ENCODE measurements at places on chromosomes 6 and 20. TPM values are rescaled to one million over a fixed set of nuclear protein-coding genes. Genes with fewer than 3 reads are reported as not detected.

- no peak for DNase-seq
Observed at GRCh38 chr20:7358670-7359069, 581.6 kb downstream of the HAO1 start.

Gene FRK
- total RNA-seq: 0.59 TPM

DNA sequence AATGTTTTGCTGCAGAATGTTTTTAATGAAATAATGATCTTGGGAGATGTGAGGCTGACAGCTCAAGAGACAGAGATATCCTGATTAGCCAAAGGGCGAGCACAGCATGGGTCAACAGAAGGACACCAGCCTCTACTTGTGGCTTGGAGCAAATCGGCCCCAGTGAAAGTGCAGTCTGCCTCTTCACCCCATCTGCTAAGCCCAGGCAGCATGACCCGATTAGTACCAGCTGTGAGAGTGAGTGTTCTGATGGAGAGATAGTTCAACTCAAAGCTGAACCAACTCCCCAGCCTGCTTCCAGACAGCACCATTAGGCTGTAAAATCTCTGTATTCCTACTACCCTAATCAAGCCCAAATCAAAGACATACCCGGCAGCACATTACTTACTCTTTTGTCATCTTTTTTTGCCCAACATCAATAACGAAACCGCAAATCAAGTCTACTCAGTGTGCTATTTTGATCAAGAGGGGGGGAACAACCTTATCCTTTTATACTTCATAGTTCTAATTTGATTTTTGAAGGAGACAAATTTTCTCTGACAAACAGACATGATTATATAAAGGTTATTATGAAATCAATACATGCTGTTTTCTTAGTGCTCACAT lies 514.1 kb upstream of the NRSN1 start:
- DNase-seq: peak; percentile 15

Gene DDR1
- total RNA-seq: 221 TPM

Gene BANF2
- not detected for total RNA-seq

GRCh38 chr20:38196076-38196475 lies 31.0 kb upstream of the TGM2 start:
- DNase-seq: no peak

Gene RIPOR2
- total RNA-seq: 6.2 TPM

Gene SIGLEC1
- 0.42 TPM for total RNA-seq

- no peak for DNase-seq
Observed at GRCh38 chr6:90819483-90819882, 232.6 kb upstream of the MAP3K7 start.

- peak; percentile 31 for DNase-seq
Observed at GRCh38 chr6:10759312-10759839, 11.8 kb downstream of the TMEM14B start.

GRCh38 chr20:37977786-37978185 lies 55.5 kb downstream of the TTI1 start:
- DNase-seq: peak; percentile 49

DNA sequence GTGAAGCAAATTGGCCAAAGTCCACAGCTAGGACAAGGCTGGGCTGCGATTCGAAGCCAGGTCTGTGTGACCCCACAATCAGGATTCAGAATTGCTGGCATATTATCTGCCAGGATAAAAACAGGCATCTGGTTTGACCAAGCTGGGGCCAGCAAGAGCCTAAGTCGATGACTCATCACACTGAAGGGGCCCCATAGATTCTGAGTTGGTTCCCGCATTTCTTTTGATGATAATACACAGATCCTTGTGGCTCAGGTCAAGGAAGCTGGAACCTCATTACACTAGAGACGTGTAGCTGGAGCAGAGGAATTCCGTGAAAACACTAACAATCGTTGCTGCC lies 6.5 kb downstream of the KCNB1 start:
- DNase-seq: no peak

Gene EPPIN
- not detected for total RNA-seq

- DNase-seq: no peak
Observed at GRCh38 chr6:22068561-22069305, 228.1 kb downstream of the PRL start.

DNA sequence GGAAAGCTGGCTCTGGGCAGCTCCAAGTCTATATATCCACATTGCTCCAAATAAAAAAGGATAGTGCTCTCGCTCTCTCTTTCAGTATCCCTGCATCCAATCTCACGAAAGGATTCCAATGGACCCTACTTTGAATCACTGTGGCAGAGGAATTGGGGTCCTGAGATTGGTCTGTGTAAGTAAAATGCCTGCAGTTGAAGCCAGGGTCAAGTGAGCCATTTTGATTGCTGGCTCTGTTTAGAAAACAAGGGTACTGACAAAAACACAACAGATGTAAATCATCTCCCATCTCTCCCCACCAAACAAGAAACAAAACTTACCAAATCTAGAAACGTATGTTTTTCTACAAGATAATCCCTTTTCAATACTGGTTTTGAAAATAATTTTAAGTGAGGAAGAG lies 45.6 kb downstream of the RSPO3 start:
- DNase-seq: no peak

Gene TCF21
- 0.07 TPM for total RNA-seq

DNA sequence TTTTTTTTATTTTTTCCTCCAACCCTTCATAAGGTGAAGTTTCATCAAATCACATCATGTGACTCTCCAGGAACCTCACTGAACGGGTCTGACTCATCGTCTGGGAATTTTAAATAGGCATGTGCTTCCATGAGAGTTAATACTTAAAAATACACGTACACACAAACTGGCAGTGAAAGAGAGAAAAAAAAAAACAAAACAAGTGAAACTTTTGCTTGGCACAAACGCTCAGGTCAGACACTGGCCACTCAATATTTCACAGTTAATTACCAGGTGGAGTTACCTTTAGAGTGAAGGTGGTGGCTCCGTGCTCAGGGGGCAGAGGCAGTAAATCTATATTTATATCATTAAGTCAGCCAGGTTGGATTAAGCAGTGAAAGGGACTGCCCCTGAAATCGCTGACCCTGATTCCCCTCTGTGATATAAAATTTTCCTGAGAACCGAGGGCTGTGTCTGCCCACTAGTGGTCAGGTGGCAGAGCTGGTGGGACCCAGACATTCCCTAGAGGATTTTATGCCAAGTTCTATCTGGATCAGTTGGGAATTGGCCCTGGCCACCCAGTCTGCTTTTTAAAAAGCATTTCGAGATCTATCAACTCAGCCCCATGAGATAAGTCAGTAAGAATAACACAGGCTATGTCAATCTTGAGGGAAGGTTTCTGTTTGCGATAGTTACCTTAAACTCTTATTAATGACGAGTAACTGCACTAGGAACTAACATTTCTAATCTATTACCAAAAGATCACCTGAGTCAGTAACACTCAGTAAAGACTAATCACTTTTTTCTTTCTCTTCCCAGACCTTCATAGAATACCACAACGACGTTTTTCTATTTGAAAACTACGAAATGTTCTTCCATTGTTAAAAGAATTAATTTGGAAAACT lies 259.1 kb downstream of the HDGFL1 start:
- DNase-seq: peak; percentile 43

DNA sequence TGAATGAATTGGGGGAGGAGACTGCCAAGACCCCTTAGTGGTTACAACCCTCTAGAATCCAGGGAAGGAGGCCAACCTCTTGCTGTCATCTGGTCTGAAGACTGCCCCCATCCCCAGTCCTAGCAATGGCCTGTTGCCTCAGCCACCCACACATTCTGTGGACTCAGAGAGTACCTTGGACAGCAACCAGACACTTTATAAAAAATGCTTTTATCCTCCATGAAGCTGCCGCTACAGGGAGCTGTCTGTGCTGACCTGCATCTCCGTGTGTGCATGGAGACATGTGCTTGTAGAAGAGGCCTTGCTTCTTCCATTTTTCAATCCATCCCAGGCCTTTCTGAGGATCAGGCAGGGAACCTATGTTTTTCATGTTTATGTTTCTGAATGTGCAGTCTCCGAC lies 15.2 kb downstream of the CDH22 start:
- DNase-seq: no peak

DNA sequence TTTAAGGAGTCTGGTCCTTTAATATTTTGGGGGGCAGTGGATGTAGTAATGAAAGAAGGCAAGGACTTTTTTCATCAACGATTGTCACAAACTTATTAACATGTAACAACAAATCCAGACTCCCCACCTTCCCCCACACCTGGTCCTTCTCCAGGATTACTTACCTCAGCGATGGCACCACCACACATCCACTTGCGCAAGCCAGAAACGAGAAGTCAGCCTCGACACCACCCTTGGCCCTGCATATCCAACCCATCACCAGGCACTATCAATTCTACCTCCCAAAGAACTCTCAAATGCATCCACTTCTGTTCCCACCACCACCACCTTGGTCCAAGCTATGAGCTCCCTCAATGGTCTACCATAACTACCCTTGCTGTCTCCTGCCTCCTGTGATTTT lies 6.6 kb downstream of the EZR start:
- peak; percentile 82 for DNase-seq

DNA sequence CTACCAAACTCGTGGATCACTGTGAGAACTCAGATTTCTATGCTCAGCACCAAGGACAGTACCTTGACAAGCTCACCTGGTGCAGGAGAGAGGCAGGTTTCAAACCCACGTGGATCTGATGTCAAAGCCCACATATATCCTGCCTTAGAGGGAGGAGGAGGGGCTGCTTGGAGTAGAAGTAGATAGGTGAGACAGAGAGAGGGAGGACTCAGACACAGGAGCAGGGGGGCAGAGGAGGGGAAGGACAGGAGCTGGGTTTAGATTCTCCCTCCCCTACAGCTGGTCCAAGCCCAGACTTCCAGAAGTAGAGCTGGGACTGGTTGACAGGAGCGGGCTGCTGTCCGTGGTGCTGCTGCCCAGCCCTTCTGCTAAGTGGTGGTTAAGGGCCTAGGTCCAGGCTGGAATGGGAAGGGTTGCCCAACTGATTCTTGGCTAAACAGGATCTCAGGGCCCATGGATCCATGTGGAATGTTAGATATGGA lies 77.5 kb downstream of the CDH22 start:
- DNase-seq: no peak

DNA sequence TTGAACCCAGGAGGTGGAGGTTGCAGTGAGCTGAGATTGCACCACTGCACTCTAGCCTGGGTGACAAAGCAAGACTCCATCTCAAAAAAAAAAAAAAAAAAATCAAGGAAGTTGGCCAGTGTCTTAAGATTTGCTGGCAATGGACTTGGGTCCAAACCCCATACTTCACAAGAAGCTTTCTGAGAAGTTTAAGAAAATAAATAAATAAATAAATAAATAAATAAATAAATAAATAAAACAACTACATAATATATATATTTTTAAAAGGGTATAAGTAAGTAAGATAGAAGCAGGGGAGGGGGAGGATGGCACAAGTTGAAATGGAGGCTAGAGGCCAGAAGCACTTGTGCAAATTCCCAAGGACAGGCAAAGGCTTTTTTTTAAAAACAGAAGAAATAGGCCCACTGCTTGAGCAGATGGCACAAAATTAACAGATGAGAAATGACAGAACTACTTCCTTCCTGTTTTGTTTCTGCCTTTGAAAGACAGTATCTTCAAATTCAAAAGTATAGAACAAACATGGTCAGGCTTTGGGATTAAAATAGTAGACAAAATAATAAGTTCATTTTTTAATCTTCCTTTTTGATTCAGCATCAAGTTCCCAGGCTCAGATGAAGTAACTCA lies 287.7 kb downstream of the ALDH8A1 start:
- no peak for DNase-seq

GRCh38 chr6:152573762-152574161 lies 63.4 kb downstream of the SYNE1 start:
- no peak for DNase-seq

Gene PROKR2
- not detected for total RNA-seq

GRCh38 chr20:57964011-57964862 lies 254.4 kb upstream of the PMEPA1 start:
- no peak for DNase-seq

- DNase-seq: no peak
Observed at GRCh38 chr6:33962246-33963027, 158.6 kb upstream of the MLN start.

Gene CCN6
- 1.9 TPM for total RNA-seq

- DNase-seq: no peak
Observed at GRCh38 chr20:33061658-33062028, 7.9 kb downstream of the BPIFB3 start.

DNA sequence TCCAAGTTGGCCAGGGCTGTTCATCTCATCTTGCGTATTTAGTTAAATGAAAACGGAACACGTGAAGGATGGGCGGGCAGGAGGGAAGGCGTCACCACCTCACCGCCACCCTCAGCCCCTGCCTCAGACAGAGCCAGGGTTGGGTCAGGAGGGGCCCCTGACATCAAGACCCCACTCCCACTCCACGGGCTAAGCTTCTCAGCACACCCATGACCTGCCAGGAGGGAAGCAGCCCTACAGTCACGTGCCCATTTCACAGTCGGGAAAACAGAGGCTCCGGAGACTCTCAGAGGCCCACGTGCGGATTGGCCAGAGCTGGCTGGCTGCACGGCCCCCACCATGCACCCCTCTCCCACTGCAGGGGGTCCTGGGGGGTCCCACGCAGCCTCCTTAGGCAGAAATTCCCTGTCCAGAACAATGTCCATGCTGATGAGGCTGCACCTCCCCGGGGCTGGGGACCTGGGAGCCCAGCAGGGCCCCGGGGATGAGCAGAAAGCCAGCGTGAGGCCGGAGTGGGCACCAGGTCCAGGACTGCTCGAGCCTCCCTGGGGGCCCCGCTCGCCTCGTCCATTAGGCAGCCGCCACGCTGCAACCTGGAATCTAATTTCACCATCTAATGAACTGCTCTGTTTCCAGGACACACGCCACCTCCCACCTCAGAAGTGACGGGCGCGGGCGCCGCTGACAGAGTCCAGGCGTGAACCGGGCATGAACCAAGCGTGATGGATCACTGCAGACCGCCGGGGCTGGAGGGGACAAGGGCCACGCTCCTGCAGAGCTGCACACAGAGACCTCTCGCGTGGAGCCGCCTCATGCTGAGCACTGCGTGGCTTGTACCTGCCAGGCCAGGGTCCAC lies 15.8 kb downstream of the KCNQ2 start:
- no peak for DNase-seq

Gene ARFGEF3
- total RNA-seq: 4.7 TPM

DNA sequence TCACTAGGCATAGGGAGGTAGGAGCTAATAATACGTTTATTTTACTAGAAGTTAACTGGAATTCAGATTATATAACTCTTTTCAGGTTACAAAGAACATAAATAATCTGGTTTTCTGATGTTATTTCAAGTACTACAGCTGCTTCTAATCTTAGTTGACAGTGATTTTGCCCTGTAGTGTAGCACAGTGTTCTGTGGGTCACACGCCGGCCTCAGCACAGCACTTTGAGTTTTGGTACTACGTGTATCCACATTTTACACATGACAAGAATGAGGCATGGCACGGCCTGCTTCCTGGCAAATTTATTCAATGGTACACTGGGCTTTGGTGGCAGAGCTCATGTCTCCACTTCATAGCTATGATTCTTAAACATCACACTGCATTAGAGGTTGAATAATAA lies 1.1 kb downstream of the HFE start:
- no peak for DNase-seq

GRCh38 chr20:35333606-35334005 lies 41.4 kb upstream of the FAM83C start:
- DNase-seq: no peak

DNA sequence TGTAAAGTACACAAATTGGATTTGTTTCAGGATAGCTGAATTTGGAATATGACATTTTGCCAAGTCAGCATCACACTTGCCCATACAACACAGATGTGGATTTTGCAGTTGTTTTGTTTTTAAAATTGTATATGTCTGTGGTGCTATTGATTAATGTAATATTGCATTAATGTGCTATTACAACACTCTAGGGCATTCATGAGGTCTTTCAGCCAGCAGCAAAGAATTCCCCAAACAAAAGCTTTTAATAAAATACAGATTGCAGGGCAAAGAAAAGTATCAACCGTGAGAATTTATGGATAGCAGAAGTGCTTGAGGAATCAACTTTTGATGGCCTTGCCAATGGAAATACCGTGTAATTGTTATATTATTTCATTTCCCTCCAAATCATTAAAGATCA lies 144.9 kb downstream of the AIG1 start:
- no peak for DNase-seq

Measured in lower leg skin (tissue), 4 donors.